ENCODE measurements at places on chromosomes 12 and 14.
A peak's percentile ranks its signal among the peaks of the same experiment; 100 is the strongest.

GRCh38 chr12:126483145-126484068 lies 1418.2 kb downstream of the AACS start:
- peak; percentile 48 for DNase-seq

DNA sequence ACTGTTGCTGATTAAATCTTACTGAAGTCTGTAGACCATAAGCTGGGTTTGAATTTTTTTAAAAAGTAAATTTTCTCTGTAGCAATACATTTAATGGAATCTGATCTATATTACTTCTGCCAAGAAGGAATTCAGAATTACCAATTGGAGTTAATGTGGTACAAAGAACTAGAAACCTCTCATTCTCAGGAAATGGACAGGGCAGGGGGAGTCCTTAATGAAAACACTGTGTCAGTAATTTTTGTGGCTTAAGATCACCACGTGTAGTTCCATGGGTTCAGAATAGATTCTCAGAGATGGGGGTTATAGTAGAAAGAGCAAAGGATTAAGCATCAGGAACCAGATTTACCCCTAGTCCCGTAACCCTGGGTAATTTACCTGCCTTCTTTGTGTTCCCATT lies 30.3 kb downstream of the FBXL14 start:
- no peak for DNase-seq

GRCh38 chr14:79528828-79529416 lies 682.4 kb downstream of the DIO2 start:
- no peak for DNase-seq

GRCh38 chr12:30820406-30820946 lies 65.7 kb upstream of the CAPRIN2 start:
- peak; percentile 61 for DNase-seq

GRCh38 chr12:130715998-130716968 lies at the start of gene RIMBP2:
Gene RIMBP2, minus strand, starts transcription at chr12:130716299. Its CDS starts 237,286 bp downstream, at chr12:130479013.
- DNase-seq = peak; percentile 73

DNA sequence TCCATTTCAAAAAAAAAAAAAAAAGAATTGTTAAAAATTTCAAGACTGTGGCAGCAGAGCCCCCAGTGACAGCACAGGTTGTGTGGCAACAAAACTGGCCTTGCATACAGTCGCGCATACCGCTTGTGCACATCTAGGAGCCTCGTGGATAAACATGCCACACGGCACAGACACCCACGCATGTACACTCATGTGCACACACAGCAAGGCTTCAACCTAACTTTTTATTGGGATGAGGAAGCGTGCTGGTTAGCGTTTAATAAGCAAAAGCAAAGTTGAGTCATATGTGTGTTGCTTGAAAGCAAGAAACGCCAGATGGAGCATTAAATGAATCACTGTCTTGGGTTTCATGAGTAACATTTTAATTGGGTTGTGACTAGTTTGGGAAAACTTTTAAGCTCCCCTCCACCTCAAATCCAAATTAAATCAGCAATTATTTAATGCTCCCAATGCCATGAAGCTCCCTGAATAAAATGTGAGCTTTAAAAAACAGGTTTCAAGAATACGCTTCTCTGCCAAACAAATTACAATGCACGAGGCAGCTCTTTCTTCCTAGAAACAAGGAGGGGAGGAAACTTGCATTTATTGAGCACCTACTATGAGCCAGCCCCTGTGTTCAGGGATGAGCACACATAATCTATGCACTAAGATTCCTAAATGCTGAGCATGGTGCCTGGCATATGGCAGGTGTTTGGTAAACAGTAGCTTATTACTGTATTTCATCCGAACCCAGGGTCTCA lies 35.7 kb upstream of the EML1 start:
- peak; percentile 93 for DNase-seq

DNA sequence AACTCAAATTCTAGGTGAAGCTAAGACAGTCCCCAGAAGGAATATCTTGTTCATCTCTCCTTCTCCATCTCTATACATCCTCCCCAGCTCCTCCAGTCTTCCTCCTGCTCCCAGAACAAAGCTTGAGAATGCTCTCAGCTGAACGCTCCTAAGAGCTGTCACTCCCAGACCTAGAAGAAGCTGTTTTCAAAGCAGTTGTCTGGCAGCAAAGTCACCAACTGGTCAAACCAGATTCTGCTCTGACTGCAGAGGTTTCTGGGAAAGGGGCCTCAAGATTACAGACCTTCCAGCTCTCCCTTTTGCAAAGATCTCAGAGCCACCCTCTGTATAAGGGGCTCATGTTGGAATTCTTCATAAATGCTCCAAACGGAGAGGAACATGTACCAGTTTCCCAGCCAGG lies 9.6 kb upstream of the HSPB8 start:
- DNase-seq = peak; percentile 39

- no peak for DNase-seq
Observed at GRCh38 chr14:91373591-91374254, 43.9 kb downstream of the CCDC88C start.

DNA sequence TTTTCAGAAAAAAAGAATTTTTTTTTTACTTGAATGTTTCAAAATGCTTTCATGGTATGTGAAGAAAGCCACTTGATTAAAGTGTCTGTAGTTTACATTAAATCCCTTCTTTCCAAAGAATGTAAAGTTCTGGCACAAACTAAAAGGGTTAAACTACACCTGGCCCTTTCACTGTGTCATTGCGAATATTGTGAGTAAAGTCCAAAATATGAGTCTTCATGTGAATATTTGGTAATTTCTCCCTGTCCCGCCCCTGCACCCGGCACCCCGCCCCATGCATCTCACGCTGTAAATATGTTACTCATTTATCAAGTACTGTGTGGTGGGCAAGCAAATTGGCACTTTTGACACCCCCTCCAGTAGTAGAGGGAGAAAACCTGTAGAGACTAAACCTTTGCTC lies 274.7 kb downstream of the TTC6 start:
- peak; percentile 60 for DNase-seq

GRCh38 chr12:110088936-110089335 lies 35.2 kb upstream of the IFT81 start:
- DNase-seq = no peak

DNA sequence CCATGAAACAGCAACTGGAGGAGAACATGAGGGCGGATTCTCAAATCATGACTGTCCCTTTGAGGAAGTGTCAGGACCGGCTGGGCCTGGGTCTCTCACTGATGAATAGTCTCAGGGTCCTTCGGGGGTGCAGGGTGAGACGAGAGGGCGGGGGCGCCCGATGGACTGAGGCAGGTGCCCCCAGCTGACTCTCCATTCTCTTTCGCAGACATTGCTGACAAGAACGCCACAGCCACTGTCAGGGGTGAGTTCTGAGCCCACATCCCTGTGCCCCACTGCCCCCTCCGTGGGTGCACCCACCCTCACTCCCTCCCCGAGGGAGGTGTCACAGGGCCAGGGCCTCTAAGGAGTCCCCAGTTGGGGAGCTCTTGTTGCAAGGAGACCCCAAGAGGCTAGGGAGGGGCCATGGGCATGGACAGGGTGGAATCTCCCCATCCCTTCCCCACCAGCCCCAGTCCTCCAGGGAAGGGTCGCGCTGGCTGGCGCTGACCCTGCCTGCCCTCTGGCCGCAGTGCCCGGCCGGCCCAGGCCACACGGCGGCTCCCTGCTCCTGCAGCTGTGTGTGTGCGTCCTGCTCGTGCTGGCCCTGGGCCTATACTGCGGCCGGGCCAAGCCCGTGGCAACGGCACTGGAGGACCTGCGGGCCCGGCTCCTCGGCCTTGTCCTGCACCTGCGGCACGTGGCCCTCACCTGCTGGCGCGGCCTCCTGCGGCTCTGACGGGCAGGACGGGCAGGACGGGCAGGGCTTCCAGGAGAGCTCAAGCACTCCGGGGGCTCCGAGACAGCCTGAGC lies 8.7 kb downstream of the C14orf180 start:
- DNase-seq = no peak

GRCh38 chr12:12378616-12379015 lies 21.7 kb downstream of the BORCS5 start:
- no peak for DNase-seq

DNA sequence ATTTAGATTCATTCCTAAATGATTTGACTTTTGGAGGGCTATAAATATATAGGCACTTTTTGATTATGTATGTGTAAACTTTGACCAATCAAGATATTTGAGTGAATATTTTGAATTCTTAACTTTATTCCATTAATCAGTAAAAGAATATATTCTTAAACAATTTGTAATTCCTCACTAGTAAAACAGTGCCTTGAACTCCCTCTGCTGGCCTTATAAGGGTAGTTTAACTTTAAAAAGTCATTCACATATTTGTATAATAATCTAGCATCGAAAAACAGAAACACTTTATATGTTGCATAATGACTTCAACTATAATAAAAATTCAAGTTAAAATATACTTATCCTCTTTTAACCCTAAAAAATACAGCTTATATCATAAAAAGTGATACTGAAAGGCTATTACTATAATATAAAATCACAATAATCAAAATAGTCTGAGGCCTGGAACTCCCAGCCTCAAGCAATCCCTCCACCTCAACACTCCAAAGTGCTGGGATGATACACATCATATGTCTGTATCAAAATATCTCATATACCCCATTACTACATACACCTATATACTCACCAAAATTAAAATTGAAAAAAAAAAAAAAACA lies 31.2 kb downstream of the CCDC59 start:
- peak; percentile 51 for DNase-seq

- no peak for DNase-seq
Observed at GRCh38 chr12:78239544-78239943, 408.9 kb downstream of the NAV3 start.

Measured in epithelial cell of esophagus (primary cell).